ENCODE measurements at places on chromosomes 1 and 21. TPM values are rescaled to one million over a fixed set of nuclear protein-coding genes. Genes with fewer than 3 reads are reported as not detected.

SLC30A1 gene
- total RNA-seq = 37.7 TPM

BMP8B gene
- 4.9 TPM for total RNA-seq

PTBP2 gene
- 32.8 TPM for total RNA-seq

RWDD3 gene
- 18.0 TPM for total RNA-seq

SPRR2F gene
- not detected for total RNA-seq

PEX19 gene
- total RNA-seq = 67.9 TPM

GPR37L1 gene
- 0.13 TPM for total RNA-seq

PLEKHN1 gene
- 14.3 TPM for total RNA-seq

KCTD3 gene
- total RNA-seq = 41.6 TPM

OR2T11 gene
- 0.57 TPM for total RNA-seq

CRP gene
- not detected for total RNA-seq

FAM163A gene
- not detected for total RNA-seq

APCS gene
- total RNA-seq = not detected

DNA sequence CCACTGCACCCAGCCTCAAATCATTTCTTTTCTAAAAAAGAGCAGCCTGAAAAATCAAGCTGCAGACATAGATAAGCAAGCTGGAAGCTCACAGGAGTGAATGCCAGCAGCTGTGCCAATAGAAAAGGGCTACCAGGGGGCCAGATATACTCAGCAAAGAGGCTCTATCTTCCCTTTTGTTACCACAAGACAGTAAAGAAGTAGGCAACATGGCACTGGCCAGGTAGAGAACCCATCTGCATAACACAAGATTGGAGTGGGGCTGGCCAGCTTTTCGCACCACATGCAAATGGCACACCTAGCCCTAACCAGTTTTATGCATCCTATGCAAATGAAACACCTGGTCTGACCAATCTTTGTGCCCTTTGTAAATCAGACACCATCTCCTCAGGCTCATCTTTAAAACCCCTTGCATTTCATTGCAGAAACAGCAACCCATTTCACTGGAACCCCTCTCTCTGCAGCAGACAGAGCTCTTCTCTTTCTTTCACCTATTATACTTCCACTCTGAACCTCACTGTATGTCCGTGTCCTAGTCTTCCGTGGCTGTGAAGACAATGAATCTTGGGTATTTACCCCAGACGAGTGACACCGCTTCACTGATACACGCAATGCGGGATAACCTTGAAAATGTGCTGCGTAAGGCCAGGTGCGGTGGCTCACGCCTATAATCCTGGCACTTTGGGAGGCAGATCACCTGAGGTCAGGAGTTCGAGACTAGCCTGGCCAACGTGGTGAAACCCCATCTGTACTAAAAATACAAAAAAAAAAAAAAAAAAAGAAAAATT is 15.1 kb downstream of the CASP9 start:
- no peak overlapping the region for H3K4me3 ChIP-seq
- H3K27me3 ChIP-seq = no peaks in the 10 kb centered on the region
- H3K27ac ChIP-seq = no peak overlapping the region

GRCh38 chr1:7338439-7338838 is 432.7 kb upstream of the VAMP3 start:
- no peaks in the 10 kb centered on the region for H3K27me3 ChIP-seq
- DNase-seq = no peak
- no peaks in the 10 kb centered on the region for H3K4me1 ChIP-seq
- H3K27ac ChIP-seq = no peak overlapping the region
- no peak overlapping the region for H3K4me3 ChIP-seq

- no peak overlapping the region for H3K27ac ChIP-seq
- DNase-seq = no peak
- no peaks in the 10 kb centered on the region for H3K27me3 ChIP-seq
- H3K4me1 ChIP-seq = peaks cover 5% of the 10 kb centered on the region
Observed at GRCh38 chr1:54486907-54487306, 61.1 kb upstream of the ACOT11 start.

- no peaks in the 10 kb centered on the region for H3K4me1 ChIP-seq
- peak overlapping the region; percentile 66 for H3K27ac ChIP-seq
- H3K36me3 ChIP-seq = no peaks in the 10 kb centered on the region
- H3K4me3 ChIP-seq = peak overlapping the region; percentile 30
Observed at GRCh38 chr1:210233495-210234328, 1.1 kb downstream of the SERTAD4 start.

DNA sequence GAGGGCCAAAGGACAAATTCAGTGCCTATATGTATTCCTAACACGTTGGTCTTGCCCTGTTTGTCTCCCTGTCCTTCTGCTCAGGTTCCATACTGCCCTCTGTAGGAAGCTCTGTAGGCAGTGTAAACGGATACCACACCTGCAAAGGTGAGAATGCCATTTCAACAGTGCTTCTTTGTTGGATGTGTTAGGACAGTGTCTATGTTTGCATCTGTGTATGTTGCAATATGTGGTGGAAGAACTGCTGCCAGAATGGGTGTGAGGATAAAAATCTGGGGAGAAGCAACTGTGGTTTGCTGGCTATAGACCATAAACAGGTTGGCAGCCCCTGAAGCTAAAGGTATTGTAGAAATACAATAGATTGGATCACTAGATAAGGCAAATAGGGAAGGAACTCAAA is 113.1 kb upstream of the BMP8A start:
- peaks cover 19% of the 10 kb centered on the region for H3K36me3 ChIP-seq
- no peaks in the 10 kb centered on the region for H3K27me3 ChIP-seq
- no peak overlapping the region for H3K27ac ChIP-seq
- no peak for DNase-seq
- H3K4me3 ChIP-seq = no peak overlapping the region

DNA sequence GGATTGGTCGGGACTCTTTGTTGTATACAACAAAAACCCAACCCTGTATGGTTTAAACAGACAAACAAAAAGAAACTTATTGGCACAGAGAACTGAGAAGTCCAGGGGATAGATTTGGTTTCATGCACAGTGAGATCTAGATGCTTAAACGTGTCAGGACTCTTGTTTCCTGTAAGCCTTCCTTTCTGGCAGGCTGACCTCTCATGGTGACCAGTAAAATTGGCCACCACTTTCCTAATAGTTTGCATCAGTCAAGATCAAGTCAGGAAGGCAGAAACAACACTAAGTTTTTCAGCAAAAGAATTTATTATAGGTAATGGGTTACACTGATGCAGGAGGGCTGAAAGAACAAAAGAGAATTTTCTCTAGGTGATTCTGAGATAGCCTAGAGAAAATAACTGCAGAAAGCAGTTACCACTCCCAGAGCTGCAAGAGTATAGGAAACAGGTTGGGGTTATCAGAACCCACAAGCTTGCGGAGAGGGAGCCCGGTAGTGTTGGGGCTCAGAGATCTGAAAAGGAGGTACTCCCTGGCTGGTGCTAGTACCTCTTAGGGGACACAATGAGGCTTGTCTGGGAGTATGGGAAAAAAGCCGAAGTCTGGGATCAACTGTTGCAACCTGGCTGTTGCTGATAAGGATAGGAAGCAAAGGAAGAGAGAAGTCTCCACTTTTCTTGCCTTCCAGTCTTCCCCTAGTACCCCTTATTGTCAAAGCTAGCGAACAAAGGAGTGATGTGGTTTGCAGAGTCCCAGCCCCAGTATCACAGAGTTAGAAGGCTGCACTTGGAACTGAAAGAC is 21.4 kb downstream of the CITED4 start:
- no peaks in the 10 kb centered on the region for H3K27me3 ChIP-seq
- no peak for DNase-seq
- no peak overlapping the region for H3K4me3 ChIP-seq
- H3K27ac ChIP-seq = no peak overlapping the region
- no peaks in the 10 kb centered on the region for H3K36me3 ChIP-seq

- H3K4me3 ChIP-seq = no peak overlapping the region
- no peaks in the 10 kb centered on the region for H3K4me1 ChIP-seq
- H3K27ac ChIP-seq = no peak overlapping the region
- DNase-seq = no peak
- no peaks in the 10 kb centered on the region for H3K36me3 ChIP-seq
Observed at GRCh38 chr21:9008636-9009035, 1512.7 kb upstream of the TPTE start.

GRCh38 chr1:227305894-227306626 is 12.2 kb downstream of the CDC42BPA start:
- DNase-seq = no peak
- H3K27me3 ChIP-seq = no peaks in the 10 kb centered on the region
- no peak overlapping the region for H3K27ac ChIP-seq

GRCh38 chr21:41779659-41780058 is 12.8 kb upstream of the RIPK4 start:
- no peaks in the 10 kb centered on the region for H3K27me3 ChIP-seq
- H3K27ac ChIP-seq = no peak overlapping the region
- no peak for DNase-seq
- H3K36me3 ChIP-seq = no peaks in the 10 kb centered on the region

- H3K4me3 ChIP-seq = no peak overlapping the region
- no peaks in the 10 kb centered on the region for H3K4me1 ChIP-seq
- no peaks in the 10 kb centered on the region for H3K36me3 ChIP-seq
- H3K27me3 ChIP-seq = no peaks in the 10 kb centered on the region
Observed at GRCh38 chr1:6108937-6109614, 63.4 kb downstream of the KCNAB2 start.

DNA sequence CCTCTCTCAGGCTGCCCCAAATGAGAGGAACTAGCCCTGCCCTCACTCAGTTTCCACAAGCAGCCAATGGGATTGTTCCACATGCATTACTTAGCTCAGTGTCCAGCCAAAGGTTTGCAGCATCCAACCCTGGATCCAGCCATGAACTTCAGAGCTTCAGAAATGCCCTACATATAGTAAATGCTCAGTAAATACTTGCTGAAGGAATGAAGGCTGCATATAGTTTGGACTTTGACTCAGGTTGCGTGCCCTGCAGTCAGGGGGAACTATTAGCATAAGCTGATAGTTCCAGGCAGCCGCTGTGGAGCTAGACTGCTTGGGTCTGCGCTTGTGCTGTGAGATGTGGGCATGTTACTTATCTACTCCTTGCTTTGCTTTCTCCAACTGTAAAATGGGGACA is 64.8 kb downstream of the NENF start:
- no peak overlapping the region for H3K27ac ChIP-seq
- H3K4me1 ChIP-seq = no peaks in the 10 kb centered on the region
- no peaks in the 10 kb centered on the region for H3K36me3 ChIP-seq
- H3K27me3 ChIP-seq = no peaks in the 10 kb centered on the region

GRCh38 chr1:1132042-1132950 is 16.4 kb upstream of the C1orf159 start:
- no peaks in the 10 kb centered on the region for H3K36me3 ChIP-seq
- peak overlapping the region; percentile 87 for H3K27ac ChIP-seq
- H3K4me3 ChIP-seq = peak overlapping the region; percentile 47
- peak; percentile 76 for DNase-seq
- H3K4me1 ChIP-seq = no peaks in the 10 kb centered on the region

DNA sequence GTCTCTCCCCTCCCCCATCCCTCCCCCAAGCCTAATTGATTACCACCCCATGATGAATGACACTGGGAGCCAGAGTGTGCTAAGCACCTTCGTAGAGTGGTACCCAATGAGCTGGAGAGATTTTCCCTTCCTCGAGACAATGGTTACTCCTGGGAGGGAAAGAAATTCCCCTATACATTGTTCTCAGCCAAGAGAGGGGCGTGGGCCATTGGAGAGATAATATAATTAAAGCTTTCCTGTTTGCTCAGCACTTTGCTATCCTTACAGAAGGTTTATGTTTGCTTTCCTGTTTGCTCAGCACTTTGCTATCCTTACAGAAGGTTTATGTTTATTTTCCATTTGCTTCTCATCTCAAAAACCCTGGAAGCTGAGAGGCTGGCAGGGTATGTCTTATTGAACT is 126.1 kb upstream of the KLHDC7A start:
- H3K4me1 ChIP-seq = no peaks in the 10 kb centered on the region
- DNase-seq = no peak
- no peak overlapping the region for H3K27ac ChIP-seq
- H3K27me3 ChIP-seq = no peaks in the 10 kb centered on the region

DNA sequence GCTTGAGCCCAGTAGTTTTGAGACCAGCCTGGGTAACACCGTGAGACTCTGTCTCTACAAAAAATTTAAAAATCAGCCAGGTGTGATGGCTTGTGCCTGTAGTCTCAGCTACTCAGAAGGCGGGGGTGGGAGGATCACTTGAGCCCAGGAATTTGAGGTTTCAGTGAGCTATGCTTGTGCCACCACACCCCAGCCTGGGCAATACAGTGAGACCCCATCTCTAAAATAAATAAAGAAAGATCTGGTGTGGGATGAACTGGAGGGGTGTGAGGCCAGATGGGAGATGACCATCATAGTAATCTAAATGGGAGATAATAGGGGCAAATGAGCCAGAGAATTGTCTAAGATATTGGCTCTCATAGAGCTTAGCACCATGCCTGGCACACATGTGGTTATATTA is 60.1 kb upstream of the TRABD2B start:
- no peaks in the 10 kb centered on the region for H3K36me3 ChIP-seq

- H3K4me1 ChIP-seq = no peaks in the 10 kb centered on the region
- H3K4me3 ChIP-seq = peak overlapping the region; percentile 12
- no peak overlapping the region for H3K27ac ChIP-seq
- no peaks in the 10 kb centered on the region for H3K36me3 ChIP-seq
Observed at GRCh38 chr1:156356875-156357534, 12.0 kb upstream of the RHBG start.

- H3K27ac ChIP-seq = no peak overlapping the region
- H3K27me3 ChIP-seq = no peaks in the 10 kb centered on the region
- H3K4me1 ChIP-seq = no peaks in the 10 kb centered on the region
- H3K36me3 ChIP-seq = peaks cover 8% of the 10 kb centered on the region
- peak; percentile 44 for DNase-seq
- no peak overlapping the region for H3K4me3 ChIP-seq
Observed at GRCh38 chr1:205532996-205533735, 28.7 kb downstream of the CDK18 start.

DNA sequence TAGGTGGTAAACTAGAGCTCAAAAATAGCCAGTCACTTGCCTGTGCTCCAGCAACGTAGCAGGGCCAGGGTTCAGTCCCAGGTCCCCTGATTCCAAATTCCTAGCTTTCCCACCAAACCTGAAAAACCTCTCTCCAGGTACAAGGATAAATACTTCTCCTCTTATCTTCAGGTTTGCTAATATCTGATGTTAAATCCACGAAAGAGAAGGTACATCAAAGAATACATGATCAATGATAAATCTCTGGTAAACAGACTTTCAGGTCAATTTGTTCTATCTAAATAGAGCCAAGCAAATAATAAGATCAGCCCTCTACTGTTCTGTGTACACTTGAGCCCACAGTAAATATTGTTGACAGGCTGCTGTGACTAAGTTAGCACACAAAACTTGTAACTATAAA is 52.1 kb upstream of the AKT3 start:
- DNase-seq = no peak
- no peaks in the 10 kb centered on the region for H3K36me3 ChIP-seq
- no peak overlapping the region for H3K27ac ChIP-seq
- no peaks in the 10 kb centered on the region for H3K27me3 ChIP-seq
- H3K4me1 ChIP-seq = no peaks in the 10 kb centered on the region

- no peaks in the 10 kb centered on the region for H3K36me3 ChIP-seq
- no peak for DNase-seq
- H3K4me3 ChIP-seq = no peak overlapping the region
- H3K27me3 ChIP-seq = no peaks in the 10 kb centered on the region
Observed at GRCh38 chr1:232101231-232101630, 474.6 kb downstream of the DISC1 start.

All from kidney (tissue), 22 donors.